ENCODE measurements at places on chromosomes 1 and 21.

DNA sequence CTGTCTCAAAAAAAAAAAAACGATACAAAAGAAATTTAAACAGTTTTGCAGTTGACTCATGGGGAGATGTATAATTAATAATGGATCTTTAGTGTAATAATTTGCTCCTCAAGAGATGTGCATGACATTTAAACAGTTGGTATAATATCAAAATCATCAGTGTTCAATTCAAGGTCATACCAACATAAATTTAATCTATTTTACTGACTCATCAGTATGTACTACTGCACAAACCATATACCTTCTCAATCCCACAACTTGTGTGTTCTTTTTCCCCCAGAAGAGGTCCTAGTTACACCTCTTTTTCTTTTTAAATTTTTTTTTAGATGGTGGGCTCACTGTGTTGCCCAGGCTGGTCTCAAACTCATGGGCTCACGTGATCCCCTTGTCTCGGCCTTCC lies 23.6 kb downstream of the CDKN2C start:
- no peak for DNase-seq

- peak; percentile 27 for DNase-seq
These were observed 89.4 kb downstream of the OMA1 start for GRCh38 chr1:58457023-58457635.

GRCh38 chr1:118102445-118102844 lies 82.6 kb downstream of the SPAG17 start:
- DNase-seq, result no peak

DNA sequence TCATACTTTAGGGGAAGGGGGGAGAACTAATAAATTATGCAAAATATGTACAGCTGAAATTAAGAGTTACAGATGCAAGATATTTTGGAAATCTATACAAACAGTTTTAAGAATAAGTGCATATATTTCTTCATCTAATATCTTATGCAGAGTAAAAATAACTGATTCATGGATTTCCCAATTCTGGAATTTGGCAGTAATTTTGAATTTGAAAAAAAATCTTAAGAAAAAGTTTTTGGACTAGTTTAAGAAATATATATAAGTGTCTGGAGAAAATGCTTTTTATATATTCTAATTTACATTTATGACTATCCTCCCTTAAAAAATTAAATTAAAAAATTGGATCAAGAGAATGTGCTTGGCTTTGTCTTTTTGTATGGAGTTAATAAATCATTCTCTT lies 474.3 kb downstream of the BRINP3 start:
- DNase-seq, result no peak

DNA sequence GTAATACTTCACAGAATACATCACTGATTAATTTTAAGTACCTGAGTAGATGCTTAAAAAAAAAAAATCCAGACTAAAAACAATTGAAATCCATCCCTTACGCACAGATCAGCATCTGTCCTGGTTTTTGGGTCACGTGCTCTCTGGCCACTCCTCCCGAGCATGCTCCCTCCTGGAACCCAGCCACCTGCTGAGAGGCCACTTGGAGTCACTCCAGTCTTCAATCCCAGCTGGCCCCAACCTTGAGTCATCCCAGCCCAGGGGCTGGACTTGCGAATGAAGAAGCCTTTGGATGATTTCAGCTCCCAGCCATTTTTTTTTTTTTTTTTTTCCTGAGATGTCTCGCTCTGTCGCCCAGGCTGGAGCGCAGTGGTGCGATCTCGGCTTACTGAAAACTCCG lies 8.9 kb downstream of the MAP1LC3C start:
- peak; percentile 88 for DNase-seq

DNA sequence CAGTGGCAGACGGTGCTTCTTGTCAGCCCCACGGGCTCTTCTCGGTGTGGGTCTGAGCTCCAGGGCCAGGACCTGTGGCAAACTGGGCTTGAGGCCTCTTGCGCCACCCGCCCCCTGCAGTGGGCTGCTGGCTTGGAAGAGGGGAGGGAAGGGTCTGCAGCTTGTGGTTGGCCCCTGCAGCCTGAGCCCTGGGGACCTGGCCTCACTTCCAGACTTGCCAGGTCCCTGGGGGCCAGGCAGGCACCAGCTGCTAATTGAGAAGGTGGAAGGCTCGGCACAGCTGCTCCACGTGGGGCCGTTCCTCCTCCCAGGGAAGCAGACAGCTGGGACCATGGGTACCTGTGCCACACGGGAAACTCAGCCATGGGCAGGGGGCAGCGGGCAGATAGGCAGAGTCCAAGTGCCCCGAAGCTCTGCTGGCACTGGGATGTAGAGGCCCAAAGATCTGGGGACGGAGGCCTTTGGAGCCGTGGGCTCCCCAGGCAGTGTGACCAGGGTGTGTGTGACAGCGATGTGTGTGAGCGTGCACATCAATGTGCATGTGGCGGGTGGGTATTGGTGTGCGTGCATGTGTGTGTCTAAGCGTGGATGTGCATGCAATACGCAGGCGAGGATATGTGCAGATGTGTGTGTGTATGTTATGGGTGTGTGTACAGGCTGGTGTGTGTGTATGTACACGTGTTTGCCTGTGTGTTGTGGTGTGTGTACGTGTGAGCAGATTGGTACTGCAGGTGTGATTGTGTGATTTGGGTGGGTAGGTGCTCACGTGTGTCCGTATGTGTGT lies 39.3 kb downstream of the TP73 start:
- no peak for DNase-seq

- DNase-seq, result no peak
These were observed 529.9 kb upstream of the CAMK1G start for GRCh38 chr1:209053587-209053986.

DNA sequence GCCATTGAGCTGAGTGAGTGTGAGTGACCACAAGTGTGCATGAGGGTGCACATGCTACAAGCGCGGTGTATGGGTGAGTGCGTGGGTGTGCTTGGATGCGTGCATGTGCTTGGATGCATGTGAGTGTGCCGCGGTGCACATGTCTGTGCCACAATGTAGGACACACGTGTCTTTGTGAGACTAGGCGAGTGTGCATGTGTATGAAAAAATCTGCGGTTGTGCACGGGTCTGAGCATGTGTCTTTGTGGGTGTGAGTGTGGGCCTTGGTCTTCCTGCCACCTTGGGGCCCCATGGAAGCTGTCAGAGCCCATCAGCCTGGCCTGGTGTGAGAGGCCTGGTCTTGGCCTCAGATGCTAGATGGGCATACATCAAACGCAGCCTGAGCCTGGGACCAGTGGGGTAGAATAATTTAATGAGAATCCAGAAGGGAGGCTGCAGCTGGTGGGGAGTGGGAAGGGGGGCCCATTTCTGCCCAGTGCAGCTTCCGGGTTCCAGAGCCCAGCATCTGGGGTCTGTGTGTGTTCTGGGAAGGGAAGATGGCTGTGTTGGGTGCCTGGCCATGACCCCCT lies 103.9 kb upstream of the SLC2A1 start:
- no peak for DNase-seq

- no peak for DNase-seq
These were observed 21.8 kb upstream of the C2CD2 start for GRCh38 chr21:41975391-41976272.

- peak; percentile 71 for DNase-seq
These were observed 4.6 kb downstream of the MYCL start for GRCh38 chr1:39896909-39897685.

GRCh38 chr1:165857046-165857801 lies 29.8 kb downstream of the UCK2 start:
- peak; percentile 48 for DNase-seq

DNA sequence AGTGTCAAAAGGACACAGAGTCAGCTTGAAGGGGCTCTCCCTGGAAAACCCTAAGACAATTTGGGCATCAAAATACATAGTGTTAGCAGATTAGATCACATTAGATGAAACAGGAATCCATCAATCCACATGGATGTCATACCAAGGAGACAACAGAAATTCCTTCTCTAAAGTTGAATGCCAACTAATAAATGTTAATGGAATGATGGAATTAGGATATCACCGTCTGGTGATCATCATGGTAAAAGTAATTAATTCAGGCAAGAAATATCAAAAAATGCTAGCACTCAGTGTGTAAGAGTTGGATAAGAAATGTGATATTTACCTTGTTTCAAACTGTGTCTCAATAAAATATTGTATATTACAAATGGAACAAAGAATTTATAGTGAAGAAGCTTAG lies 10.9 kb upstream of the SLC25A24 start:
- no peak for DNase-seq

- no peak for DNase-seq
These were observed 101.8 kb downstream of the TGFBR3 start for GRCh38 chr1:91784191-91784590.

DNA sequence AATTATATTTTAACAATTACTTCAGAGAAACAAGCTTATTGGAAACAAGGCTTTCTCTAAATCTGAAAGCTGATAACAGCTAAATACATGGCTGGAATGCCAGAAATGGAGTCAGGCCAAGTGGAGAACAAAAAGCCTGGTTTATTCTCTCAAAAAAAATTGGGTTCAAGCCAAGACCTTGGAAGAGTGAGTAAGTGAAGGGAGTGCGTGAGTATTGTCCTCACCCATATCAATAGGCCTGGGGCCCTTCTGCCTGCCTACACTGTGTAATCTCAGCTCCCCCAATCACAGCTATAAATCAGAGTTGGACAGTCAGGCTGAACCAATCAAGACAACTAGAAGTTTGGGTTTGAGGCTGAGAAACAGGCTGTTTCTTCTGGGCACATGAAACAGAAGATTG lies 7.4 kb downstream of the KYAT3 start:
- DNase-seq, result peak; percentile 92
